ENCODE measurements at places on chromosomes 6 and 20.

DNA sequence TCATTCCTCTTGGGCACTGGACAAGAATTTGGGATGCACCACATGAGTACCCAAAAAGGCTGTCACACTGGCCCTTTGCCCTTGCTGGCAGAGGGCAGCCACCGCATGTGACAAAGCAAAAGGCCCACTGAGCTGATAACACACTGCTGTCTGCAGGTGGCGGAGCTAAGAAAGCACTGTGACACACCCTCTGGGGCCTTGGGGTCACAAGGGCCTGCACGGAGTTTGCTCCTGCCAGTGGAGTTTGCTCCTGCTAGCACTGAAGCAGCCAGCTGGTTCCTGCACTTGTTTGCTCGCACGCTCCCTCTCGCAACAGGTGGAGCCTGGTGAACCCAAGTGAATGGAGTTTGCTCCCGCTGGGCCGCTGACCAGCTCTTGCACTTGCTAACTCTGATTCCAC lies 132.6 kb downstream of the LCA5 start:
- no peak for DNase-seq

DNA sequence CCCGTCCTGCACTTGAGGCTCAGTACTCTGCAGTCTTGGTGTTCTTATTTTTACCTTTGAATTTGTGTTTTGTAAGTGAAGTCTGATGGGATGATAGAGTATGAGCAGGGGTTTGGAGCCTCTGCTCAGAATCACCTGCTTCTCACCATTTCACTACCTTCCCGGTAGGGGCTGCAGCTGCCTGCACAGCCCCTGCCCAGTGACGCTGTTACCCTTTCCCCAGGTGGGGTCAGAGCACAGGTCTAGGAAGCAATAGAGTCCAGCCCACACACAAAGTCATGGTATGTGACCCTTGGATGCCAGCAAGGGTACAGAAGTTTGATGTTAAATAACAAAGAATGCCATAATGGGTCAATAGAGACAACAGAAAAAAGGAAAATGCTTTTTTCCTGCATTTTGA lies 101.8 kb upstream of the TCF21 start:
- no peak for DNase-seq

- DNase-seq = no peak
Measured at GRCh38 chr6:73792738-73793137, 96.7 kb downstream of the CD109 start.

DNA sequence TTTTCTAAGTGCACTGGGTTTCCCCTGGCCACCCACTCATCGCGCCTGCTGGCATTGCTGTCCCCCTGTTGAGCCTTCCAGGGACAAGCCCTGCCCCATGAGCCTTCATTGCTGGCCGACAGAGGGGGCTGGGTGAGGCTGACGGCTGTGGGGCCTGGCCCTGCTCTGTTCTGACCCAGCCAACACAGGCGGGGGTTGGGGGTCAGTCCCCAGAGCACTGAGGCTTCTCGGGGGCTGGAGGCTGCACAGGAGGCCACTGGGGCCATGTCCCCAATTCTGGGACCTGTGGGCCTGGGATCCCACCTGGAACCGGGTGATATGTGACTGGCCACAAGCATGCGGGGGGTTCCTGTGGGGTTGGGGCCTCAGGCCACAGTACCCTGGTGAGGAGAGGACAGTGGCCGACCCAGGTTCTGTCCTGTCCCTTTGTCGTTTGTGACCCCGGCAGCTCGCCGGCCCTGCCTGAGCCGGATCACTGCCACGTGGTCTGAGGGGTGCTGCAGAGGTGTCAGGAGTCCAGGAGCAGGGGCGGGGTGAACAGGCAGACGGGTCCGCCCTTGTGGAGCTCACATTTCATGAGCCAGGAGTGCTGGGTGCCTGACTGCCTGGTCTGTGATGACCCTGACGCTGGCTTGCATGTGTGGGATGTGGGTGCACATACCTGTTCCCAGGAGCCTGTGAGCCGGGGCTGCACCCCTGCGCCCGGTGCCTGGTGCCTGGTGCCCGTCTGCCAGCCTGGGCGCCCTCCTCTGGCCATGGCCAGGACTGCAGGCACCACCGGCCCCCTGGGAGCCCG lies 2.1 kb upstream of the COL20A1 start:
- DNase-seq = no peak

DNA sequence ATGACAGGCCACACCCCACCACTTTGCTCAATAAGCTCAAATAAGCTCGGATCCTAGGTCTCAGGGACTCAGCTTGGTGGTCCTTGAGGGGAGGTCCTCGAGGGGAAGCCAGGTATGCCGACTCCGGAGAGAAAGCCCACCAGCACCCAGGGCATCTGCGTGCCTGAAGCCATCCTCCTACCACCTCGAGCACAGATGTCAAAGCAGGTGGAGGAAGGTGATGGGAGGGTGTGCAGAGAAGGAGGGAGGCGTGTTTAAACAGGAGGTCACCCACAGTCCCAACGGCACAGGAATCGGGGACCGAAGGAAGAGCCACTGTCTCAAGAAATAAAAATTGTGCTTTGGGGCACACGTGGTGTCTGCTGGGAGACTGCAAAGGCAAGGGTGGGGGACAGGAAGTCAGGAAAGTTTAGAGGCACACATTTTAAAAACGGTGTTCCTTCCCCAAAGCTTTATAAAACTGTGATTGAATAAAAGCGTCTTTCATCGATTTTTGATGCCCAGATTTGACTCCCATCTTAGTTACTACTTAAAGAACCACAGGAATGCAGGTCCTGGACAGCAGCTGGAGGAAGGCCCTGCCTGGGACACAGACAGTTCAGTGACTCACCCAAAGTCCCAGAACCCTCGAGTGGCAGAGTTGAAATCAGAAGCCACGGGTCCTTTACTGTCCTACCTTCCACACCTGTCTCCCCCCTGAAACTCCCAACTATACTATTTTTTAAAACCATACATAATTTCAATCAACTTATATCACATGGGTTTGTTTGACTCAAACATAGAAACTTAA lies 221.0 kb upstream of the PDE10A start:
- DNase-seq = no peak

DNA sequence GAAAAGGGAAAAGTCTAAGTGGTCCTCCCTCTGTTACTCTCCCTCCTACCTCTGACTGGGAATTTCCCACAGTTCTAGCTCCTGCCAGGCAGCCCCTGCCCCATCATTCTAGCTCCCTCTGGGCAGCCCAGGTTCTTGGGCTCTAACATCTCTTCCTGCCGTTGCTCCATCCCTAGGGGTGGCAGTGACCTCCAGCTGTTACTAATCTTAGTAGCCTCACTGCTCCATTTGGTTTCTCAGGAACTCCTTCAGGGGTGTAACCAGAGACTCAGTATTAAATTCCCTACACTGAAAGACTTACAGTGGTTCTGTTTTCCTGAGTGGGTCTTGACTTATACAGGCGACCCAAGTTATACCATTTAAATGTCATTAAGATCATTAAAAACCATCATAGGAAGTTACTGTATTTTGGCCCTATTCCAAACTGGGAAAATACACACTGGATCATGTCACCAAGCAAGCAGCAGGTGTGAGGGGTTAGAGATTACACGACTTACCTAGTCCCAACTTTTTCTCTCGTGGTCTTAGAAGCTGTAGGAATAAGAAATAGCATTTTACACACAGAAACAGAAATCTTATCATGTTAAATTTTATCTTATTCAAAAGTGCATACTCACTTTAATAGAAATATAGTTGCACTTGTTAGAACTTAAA lies 10.1 kb downstream of the DPM1 start:
- no peak for DNase-seq

DNA sequence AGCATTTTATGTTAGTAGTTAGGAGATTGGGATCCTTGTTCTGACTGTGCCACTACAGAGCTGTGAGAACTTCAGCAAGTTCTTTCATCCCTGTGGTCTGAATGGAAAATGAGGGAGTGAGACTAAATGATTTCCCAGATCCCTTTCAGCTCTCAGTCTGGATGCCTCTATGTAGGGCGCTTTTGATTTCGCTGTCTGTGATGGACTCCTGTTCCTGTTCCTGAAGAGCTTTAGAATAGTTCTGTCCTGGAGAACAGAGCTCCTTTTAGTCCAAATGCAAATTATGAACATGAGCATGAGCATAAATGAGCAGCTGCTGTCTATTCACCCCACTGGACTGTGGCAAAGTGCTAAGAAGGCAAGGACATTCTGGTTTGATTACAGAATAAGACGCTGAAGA lies 61.4 kb upstream of the NT5E start:
- peak; percentile 5 for DNase-seq

DNA sequence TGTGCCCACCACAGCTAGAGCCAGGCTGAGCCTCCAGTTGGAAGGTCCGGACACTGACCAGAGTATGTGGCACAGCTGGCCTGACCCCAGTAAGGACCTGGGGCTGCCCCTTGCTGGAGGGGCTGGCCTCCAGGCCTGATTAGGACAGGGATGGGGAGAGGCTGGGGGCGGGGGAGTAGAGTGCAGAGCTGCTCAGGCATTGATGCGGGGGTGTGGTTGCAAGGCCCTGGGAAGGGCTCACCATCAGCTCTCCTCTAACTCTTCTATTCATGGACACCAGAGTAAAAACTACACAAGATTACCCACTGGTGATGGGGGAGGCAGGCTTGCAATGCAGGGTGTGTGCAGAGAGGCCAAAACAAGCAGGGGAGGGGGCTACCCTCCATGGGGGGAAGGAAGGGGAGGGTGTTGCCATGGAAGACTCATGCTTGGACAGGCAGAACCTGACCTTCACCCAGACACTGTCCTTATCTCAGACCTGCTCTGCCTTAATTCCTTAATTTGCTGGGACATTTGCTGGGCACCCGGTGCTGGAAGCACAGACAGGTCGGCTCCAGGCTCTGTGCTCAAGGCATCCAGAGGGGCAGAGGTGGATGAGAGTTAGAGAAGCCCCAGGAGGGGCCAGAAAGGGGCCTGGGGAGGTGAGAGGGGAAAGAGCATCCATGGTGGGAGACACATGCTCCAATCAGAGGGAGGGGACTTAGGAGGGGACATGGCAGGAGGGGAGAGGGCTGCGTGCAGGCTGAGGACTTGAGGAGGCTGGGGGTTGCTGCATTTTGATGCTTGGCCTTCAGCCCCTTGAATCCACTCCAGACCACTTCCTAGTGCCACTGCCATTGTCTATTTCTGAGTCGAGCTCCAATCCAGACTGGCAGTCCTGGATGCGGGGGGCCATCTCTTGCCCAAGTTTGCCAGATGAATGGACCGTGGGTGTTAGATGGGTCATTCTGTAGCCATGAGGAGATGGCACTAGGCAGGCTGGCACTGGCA lies 7.6 kb upstream of the EMILIN3 start:
- no peak for DNase-seq

GRCh38 chr6:129440691-129441090 lies 269.3 kb downstream of the ARHGAP18 start:
- no peak for DNase-seq

GRCh38 chr6:12208190-12208589 lies 82.0 kb upstream of the EDN1 start:
- no peak for DNase-seq

DNA sequence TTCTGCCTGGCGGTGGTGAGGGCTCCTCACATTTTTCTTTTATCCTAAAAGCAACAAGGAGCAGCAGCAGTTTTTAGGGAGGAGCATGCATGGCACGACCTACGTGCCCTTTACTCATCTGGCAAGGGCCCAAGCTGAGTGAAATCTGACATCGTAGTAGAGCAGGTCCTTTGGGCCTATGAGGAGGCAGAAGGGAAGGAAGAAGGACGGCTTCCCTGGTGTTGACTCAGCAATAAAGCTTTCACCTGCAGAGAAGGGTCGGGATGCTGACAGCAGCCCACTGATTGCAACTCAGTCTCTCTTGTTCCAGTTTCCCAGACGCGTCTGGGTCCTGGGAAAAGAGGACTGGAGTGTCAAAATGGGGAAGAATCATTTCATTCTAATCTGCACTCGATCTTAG lies 409.1 kb upstream of the AGPAT4 start:
- DNase-seq = no peak

GRCh38 chr6:90336388-90336947 lies 39.8 kb upstream of the BACH2 start:
- DNase-seq = no peak

DNA sequence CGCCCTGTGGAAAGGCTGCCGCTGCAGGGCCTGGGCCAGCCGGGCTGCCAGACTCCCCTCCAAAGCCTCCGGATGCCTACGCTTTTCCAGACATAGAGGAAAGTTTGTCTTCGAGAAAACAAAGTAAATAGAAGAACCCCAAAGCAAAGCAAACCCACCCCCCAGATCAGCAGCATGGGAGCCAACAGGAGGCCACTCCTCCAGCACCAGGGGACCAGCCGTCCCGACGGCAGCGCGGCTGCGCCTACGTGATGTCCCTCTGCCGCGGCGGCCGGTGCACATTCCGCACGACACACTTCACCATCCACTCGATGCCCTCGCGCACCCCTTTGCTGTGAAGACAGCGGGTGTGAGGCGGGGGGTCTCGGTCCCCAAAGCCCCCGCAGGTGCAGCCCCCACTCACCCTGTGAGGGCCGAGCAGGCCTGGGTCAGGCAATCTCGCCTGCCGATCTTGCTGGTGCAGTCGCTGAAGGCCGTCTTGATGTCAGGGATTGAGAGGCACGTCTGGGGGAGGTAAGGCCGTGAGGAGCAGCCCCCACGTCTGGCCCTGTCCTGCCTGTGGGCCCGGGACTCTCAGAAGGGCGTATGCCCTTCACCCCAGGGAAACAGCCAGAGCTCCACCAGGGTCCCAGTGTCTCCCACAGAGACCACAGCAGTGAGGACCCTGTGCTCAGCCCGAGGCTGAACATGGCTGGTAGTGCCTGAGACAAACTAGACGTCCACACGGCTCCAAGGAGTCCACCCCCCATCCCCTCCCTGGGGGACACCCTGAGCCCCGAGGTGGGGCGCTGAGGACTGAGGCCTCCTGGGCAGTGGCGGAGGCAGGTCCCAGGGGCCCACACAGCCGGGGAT lies 4.0 kb downstream of the TNFRSF6B start:
- no peak for DNase-seq

DNA sequence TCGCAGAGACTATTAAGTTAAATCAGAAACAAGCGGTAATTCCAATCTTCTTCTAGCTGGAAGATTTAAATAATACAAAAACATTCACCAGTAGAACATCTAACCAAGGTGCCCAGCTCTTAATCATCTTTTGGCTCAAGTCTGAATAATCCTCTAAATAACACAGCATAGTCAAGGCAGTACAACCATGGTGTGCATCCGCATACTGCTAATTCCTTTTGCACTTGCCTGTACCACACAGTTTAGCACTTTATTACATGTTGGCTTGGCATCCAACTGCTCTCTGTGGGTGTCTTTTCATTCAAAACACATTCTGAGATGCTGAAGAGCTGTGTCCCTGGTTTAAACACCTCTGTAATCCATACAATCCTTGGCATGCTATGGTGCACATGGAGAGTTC lies 42.3 kb downstream of the VGLL2 start:
- no peak for DNase-seq
